CD4-positive, alpha-beta T cell treated with Interleukin-15 for 4 hours (primary cell): ENCODE measurements at places on chromosomes 7 and 10.

DNA sequence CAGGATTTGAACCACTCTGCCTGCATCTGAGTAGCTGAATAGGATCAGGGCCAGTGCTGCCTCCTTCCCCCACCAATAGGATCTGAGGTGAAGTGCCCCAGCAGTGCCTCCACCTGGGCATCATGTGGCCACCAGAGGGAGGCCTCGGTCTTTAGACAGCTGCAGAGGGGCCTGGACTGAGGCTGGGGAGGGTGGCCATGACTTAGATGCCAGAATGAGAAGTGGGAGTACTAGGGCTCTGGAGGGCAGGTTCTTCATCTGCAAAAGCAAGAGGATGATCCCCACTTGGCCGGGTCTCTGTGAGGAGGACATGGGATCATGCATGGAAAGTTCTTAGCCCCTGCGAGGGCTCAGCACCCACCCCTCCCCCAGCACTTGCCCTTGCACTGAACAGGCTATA, 56.9 kb downstream of the NEUROG3 start:
- peak; percentile 7 for DNase-seq

GRCh38 chr10:110498982-110499795, 1.5 kb downstream of the DUSP5 start:
- peak; percentile 62 for DNase-seq

- DNase-seq, result no peak
These were observed 11.6 kb downstream of the FRG2B start for GRCh38 chr10:133614830-133615580.

GRCh38 chr10:99370993-99371392, 41.8 kb downstream of the CNNM1 start:
- DNase-seq, result no peak

GRCh38 chr7:101538596-101539459, 90.3 kb downstream of the MYL10 start:
- peak; percentile 32 for DNase-seq

DNA sequence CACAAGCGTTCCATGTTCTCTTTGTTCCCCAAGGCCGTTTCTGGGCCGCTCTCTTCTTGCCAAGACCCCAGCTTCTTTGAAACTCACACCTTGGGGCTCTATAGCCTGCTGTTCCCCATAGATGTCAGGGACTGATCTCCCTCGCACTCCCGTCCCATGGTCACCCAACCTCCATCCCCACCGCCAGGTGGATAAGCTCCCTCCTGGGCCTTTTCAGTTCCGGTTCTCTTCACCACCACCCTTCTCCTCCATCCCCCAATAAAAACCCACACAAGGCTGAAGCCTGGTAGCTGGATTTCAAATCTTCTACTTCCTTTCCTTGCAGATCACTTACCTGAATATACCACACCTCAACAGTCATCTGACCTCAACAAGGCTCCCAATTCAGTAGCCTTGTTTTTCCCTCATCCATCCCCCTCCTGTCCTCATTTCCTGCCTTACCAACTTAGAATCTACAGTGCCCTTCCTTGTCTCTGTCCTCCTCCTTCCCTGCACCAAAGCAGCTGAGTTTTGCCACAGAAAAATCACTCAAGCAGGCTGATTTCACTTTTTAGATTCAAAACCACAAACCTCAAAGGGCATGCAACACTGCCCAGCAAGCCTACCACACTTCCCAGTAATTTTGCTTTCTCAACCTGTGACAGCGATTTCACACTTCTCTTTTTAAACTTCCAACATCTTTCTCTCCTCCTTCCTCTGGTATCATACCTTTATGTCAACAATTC, 7.7 kb downstream of the SLC37A3 start:
- DNase-seq, result no peak

GRCh38 chr10:62512732-62513475, 138.7 kb downstream of the ZNF365 start:
- no peak for DNase-seq

DNA sequence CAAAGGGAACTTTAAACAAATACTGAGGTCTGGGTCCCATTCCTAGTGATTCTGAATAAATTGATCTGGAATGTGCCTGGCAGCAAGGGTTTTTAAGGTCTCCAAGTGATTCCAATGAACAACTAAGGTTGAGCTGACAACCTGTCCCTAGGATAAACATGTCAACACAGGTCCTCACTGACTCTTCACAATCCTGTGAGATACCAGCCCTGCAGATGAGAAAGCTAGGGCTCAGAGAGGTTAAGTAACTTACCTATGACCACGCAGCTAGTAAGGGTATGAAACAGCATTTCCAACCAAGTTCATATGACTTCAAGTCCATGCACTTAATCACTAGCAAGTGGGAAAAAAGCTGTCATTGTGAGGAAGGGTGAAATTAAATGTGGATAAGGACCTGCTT, 44.0 kb downstream of the SEM1 start:
- DNase-seq, result no peak

DNA sequence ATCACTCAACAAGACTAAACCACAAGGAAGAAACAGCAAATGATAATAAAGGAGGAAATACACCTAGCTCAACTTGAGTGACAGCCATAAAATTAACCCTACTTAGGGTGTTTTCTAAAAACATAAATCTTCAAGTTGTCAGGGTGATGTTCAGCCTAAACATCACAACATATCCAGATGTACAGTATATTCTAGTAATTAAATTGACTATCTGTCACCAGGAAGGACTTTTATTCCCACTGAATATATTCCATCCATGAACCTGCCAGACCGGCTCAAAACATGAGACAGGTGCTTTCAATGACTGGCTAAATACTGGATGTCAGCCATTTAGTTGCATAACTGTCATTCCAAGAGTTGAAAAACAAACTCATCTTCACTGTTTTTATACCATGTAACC, 298.1 kb upstream of the NEBL start:
- DNase-seq, result no peak

DNA sequence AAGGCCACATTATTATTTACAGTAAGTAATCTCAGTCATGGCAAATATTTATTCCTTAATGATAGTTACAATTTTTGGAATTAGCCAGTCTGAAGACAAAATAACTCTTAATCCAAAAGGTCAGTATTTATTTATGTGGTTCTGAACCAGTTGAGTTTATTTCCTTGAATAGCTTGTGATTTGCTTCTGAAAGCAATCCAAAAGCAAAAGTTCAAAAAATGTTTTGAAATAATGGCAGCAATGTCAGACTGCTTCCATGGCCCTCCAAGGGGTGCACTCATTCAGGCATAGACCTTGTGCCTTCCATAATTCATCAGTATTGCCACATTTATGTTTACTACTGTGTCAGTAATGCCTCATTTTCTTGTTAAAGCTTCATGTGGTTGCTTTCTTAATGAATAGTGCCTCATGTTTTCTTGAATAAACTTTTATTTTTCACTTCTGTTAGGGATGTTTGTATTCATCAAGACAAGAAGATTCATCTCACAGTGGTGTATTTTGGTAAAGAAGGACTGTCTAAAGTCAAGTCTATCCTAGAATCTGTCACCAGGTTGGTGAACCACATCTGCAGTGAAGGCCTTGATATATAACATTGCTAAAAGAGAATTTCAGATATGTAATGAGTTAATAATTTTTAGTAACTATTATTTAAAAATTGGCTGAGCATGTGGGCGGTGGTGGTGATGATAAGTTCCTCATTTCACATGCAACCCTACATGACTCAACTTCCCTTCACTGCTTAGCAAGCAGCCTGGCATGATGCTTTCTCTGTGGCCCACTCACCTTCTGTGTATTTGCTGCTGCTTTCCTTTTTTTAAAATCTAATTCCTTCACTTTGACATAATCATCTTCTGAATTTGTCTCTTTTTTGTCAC, 22.0 kb downstream of the CSGALNACT2 start:
- peak; percentile 17 for DNase-seq

DNA sequence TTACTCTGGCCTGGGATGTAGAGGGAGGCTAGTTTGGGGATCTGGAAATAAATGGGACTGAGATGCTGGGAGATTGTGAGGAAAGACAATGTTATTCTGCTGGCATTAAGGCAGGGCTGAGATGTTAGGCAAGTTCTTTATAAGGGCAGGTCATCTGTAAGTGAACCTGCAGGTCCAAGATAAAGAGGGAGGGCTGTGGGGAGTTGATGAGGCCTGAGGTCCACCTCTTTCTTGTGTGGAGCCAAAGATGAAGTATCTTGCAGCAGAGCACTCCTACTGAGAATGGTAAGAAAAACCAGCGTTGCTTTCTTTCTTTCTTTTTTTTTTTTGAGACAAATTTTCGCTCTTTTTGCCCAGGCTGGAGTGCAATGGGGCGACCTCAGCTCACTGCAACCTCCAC, 19.1 kb downstream of the CYCS start:
- DNase-seq, result no peak

DNA sequence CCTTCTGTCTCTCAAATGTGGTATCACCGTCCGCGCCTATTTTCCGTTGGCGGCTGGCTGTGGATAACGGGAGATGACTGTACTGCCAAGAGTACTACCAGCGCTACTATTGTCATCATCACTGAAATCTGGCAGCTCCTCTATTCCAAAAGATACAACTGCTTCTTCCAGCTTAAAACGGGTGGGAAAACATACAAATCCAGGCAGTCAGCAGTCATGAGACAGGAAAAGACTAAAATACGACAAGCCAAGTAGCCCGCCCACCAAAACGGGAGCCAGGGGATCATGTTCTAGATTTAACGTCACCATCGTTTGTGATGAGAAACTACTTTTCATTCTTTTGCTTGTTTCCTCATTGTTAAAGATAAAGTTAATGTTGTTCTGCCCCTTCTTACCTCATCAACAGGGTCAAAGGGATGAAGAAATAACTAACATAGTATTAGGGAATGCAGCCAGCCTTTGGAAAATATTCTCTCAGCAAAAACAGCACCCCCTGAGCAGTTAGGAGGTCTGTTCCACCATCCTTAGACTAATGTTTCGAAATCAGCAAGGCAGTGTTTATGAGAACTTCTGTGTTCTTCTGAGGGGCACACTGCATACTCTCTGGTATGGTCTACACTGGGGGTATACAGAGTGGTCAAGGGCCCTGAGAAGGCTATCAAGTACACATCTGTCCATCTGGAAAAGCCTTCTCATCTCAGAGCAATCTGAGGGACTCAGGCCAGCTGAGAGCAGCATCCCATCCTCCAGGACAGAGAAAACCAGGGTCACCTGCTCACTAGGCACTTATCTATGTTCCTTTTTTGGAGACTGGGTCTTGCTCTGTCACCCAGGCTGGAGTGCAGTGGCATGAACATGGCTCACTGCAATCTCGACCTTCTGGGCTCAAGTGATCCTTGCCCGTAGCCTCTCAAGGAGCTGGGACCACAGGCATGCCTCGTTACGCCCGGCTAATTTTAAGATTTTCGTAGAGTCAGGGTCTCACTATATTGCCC, 47.5 kb downstream of the GNA12 start:
- DNase-seq, result no peak

GRCh38 chr10:126081841-126082466, 185.6 kb downstream of the FANK1 start:
- no peak for DNase-seq

GRCh38 chr10:119480667-119481066, 61.9 kb downstream of the RGS10 start:
- DNase-seq, result no peak

GRCh38 chr10:60962946-60963345, 19.0 kb upstream of the RHOBTB1 start:
- DNase-seq, result no peak

- no peak for DNase-seq
These were observed 248.5 kb downstream of the SFMBT2 start for GRCh38 chr10:7162331-7162730.

GRCh38 chr10:109838592-109839244, 84.6 kb downstream of the XPNPEP1 start:
- no peak for DNase-seq

GRCh38 chr10:119441921-119442757, 100.4 kb downstream of the RGS10 start:
- DNase-seq, result no peak

DNA sequence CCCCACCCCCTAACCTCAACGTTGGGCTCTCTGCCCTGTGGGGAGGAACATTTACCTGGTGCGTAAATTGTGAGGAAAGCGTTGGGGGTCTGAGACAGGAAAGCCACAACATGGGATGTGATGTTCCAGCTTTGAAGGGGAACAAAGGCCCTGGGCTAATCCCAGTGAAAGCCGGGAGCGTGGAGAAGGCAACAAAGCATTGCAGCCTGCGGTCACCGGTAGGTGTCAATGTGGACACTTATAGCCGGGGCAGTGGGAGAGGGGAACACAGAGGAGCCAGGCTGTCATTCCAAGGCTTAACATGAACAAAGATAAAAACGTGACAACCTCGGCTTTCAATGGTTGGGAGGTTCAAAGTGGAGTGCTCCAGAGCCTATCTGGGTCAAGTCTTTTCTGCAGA, 12.7 kb downstream of the PTF1A start:
- DNase-seq, result no peak

DNA sequence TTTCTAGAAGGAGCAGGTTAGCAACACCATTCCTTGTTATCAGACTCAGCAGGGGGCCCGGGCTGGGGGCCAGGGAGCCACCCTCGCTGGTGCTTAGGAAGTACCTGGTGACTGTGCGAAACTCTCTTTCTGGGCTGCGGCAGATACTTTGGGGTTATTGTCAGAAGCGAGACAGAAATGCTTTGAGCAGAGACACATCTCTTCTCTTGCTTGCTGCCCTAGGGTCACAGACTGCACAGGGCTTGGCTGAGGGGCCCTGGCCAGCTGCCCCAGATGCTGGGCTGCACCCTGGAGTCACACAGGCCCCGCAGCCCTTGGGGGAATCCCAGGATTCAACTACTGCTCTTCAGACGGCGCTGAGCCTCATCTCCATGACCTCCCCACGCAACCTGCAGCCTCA, 91.9 kb downstream of the WDFY4 start:
- no peak for DNase-seq

GRCh38 chr10:68955355-68955831, 577 bp upstream of the DDX21 start:
- peak; percentile 2 for DNase-seq

DNA sequence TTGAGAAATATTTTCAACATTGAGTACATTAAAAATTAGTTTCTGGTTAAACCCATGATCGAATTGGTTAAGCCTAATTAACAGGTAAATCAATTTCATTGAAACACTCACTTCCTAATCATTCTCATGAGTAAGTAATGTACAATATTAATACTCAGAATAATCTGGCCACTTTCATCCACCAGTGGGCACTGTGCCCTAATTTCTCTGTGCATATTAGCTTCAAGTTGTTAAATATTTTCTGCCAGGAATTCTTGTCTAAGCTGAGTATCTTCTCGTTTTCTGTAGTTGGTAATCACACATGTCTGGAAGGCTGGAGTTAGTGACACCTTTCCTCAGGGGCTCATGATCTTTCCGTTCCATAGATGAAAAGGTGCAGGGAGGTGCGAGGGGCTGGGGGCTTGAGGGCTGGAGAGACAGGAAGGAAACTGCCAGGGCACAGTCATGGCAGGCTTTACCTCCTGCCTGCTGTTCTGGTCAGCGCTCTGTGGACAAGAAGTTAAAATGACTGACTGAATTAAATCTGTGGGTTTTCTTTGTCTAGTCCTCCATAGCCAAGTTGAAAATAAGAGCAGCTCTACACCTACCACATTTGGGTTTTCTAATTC, 71.9 kb downstream of the WIPF3 start:
- DNase-seq, result peak; percentile 19

DNA sequence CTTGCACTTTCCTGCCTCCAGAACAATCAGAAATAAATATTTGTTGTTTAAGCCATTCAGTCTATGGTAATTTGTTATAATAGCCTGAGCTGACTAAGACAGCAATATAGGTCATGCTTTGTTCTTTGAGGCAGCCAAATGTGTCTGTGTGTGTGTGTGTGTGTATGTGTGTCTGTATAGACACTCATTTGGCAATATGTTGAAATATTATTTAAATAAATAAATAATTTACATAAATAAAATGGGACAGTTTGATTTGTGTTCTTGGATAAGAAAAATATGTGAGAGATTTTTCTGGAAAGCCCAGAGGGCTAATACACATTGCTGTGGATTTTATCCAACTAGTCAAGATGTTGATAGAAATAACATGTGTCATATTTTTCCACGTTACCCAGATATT, 140.2 kb downstream of the PTN start:
- no peak for DNase-seq

GRCh38 chr10:95655571-95656290, 780 bp downstream of the ALDH18A1 start:
- no peak for DNase-seq
